Type B pancreatic cell (in vitro differentiated cells): ENCODE measurements at places on chromosomes 16 and 17.

DNA sequence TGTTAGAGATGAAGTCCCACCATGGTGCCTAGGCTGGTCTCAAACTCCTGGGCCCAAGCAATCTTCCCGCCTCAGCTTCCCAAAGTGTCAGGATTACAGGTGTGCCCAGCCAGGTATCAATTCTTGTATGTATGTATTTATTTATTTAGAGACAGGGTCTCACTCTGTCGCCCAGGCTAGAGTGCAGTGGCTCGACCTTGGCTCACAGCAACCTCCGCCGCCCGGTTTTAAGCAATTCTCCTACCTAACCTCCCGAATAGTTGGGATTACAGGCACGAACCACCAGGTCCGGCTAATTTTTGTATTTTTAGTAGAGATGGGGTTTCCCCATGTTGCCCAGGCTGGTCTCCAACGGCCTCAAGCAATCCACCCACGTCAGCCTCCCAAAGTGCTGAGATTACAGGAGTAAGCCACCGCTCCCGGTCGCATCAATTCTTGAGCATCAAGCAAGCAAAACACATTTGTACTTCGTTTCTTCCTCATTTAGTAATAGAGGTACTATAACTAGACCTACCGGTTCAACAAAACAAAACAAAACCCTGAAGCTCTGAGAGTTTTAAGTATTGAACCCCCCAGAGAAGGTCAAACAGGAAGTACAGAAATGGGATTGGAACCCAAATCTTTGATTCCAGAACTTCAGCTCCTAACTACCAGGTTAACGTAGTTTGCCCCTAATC lies 1.0 kb upstream of the ZNF500 start:
- H3K4me1 ChIP-seq: peaks cover 22% of the 10 kb centered on the region
- peak overlapping the region; percentile 91 for H3K4me3 ChIP-seq

DNA sequence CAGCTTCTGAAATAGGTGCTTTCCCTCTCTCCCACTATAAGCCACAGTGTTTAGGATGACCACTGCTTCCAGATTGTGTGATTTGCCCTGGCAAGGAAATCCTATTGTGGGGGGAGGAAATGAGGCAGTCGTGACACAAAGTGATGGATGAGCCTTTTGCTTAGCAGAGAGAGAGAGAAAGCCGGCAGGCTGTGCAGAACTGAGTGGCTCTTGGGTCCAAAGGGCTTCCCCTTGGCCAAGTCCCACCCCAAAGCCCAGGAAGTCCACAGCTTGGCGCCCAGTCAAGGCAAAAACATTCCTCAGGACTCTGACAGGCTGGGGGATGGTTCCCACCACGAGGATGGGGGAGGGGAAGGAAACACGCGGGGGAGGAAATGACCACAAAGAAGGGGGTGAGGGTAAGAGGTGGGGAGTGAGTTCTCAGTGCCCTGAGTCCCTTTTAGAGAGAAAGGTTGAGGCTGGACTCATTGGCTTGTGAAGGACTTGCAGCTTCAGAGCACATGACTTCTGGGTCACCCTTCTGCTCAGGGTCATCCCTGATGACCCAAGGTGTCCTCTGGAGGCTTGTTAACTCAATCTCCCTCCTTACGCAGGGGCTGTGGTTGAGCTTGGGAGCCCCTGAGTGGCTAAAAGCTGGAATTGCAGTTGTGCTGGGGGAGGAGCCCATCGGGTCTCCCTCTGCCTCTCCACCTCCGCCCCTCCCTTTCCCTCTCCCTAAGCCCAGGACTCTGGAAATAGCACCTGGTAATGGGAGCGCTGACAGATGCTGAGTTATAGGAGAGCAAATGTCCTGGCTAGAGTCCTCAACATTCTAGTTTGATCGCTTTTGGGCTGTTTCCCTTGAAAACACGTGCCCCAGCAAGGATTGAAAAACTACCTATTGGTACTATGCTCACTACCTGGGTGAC lies 10.3 kb upstream of the MSL1 start:
- peak overlapping the region; percentile 93 for H3K27ac ChIP-seq
- no peak for DNase-seq
- no peaks in the 10 kb centered on the region for H3K27me3 ChIP-seq
- H3K4me3 ChIP-seq: peak overlapping the region; percentile 65

GRCh38 chr17:65532101-65532890 lies 29.2 kb downstream of the AXIN2 start:
- H3K27me3 ChIP-seq: no peaks in the 10 kb centered on the region
- no peak for DNase-seq
- H3K4me3 ChIP-seq: peak overlapping the region; percentile 82
- H3K27ac ChIP-seq: peak overlapping the region; percentile 91
- H3K36me3 ChIP-seq: peaks cover 53% of the 10 kb centered on the region
- H3K4me1 ChIP-seq: peaks cover 53% of the 10 kb centered on the region

DNA sequence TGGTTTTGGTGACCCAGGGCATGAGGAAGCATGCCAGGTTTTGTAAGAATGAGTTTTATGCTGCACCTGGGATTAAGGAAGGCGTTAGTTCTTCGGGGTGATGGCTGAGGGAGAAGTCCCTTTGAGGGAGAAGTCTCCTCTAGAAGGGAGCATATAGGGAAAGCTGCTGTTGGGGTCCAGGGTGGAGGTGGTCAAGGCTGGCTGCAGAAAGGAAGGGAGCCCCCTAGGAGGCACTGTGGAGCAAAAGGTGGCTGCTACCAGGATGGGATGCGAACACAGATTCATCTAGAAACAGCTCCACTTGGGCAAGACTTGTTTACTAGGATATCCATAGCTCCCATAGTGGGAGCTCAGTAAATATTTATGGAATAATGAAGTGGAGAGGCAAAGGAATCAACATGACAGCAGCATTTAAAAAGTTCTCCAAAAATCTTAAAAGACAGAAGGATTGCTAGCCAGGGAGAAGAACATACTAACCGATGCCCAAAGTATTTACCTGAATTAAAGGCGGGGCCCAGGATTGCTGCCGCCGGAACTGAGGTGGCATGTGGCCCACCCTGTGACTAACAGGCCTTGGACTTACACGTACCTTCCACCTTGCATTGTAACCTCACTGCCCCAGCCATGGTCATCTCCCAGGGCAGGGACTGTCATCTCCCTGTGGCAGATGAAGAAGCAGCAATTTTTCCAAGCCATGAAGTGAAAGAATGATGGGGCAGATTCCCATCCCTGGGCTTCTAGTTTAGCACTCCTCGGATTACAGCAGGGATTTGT lies 7.1 kb upstream of the LPCAT2 start:
- peak overlapping the region; percentile 5 for H3K4me3 ChIP-seq
- no peaks in the 10 kb centered on the region for H3K27me3 ChIP-seq
- peaks cover 23% of the 10 kb centered on the region for H3K4me1 ChIP-seq
- no peak for DNase-seq
- no peak overlapping the region for H3K27ac ChIP-seq

- H3K4me1 ChIP-seq: peaks cover 45% of the 10 kb centered on the region
- peak overlapping the region; percentile 88 for H3K27ac ChIP-seq
- peaks cover 14% of the 10 kb centered on the region for H3K27me3 ChIP-seq
- peak overlapping the region; percentile 73 for H3K4me3 ChIP-seq
- no peaks in the 10 kb centered on the region for H3K36me3 ChIP-seq
- no peak for DNase-seq
These were observed 9.3 kb downstream of the CHD9NB start for GRCh38 chr16:53043428-53043831.

DNA sequence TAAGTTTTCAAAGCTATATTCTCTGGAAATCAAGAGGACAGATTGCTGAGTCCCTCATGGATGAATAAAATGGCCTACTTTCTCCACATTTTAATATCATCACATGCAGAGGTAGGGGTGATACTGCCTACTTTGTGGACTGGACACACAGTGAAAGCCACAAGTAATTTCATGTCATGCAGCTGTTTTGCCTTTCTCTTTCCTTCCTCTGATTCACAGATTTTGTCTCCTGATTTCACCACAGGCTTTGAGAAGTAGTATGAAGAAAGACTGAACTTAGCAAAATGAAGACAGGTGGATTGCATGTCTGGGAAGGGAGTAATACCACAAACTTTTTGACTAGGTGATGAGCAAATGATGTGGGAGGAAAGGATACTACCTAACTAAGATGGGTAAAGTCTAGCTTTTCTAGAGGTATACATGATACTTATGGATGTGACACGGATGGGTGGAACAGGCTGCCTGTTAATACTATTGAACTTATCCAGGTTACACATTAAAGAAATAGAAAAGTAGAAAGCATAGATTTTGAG lies 478.4 kb upstream of the GOT2 start:
- DNase-seq: no peak
- H3K4me1 ChIP-seq: peaks cover 18% of the 10 kb centered on the region
- H3K4me3 ChIP-seq: no peak overlapping the region
- H3K27ac ChIP-seq: no peak overlapping the region
- H3K36me3 ChIP-seq: no peaks in the 10 kb centered on the region

- peak; percentile 90 for DNase-seq
- peak overlapping the region; percentile 95 for H3K27ac ChIP-seq
- peaks cover 50% of the 10 kb centered on the region for H3K4me1 ChIP-seq
- no peaks in the 10 kb centered on the region for H3K27me3 ChIP-seq
These were observed 13.2 kb downstream of the SREBF1 start for GRCh38 chr17:17823433-17824118.

DNA sequence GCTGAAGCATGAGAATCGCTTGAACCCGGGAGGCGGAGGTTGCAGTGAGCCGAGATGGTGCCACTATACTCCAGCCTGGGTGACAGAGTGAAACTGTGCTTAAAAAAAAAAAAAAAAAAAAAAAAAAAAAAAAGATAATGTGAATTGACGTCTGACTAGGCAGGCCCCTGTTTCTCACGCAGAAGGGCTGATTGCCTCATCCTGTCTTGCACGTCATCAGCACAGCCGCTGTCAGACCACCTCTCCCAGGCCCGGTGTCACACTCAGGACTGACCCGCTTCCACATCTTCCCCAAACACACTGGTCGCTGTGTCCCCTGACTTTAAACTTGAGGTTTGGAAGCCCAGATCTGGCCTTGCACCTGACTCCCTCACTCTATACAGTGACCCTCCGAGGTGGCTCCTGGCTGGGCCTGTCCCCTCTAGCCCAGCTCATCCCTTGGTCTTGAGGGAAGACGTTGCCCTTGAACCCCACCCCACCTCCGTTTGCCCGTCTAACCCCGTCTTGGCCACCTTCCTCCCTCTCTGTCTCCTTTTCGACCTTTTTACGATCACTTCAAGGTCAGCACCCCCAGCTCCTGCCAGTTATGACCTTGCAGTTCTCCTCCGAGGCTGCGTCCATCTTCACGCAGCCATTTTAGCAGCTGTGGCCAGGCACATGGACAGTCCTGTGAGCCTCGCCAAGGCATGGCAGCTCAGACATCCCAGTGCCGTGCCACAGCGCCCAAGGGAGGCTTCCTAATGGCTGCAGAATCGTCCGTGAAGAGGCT lies 149.9 kb upstream of the PLCG2 start:
- DNase-seq: no peak
- H3K27me3 ChIP-seq: no peaks in the 10 kb centered on the region
- peaks cover 52% of the 10 kb centered on the region for H3K4me1 ChIP-seq
- H3K36me3 ChIP-seq: no peaks in the 10 kb centered on the region

DNA sequence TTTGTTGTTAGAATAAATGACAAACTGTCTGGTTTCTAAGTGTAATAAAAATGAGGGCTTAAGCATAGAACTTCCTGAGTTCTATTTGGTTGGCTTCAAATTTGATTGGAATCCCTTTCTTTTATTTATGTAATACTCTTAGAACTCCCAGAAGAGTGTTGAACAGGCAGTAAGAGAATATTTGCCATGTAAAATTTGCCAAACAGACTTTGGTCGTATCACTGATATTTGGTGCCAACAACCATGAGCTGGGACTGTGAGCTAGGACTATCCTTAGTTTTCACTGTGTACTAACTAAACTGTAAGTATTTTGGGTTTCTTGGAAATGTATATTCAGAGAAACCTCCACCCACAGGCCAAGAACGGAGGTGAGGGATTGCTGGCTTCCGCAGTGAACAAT lies 971.2 kb upstream of the SOX9 start:
- no peaks in the 10 kb centered on the region for H3K4me1 ChIP-seq
- no peak overlapping the region for H3K4me3 ChIP-seq
- no peak overlapping the region for H3K27ac ChIP-seq
- peaks cover 8% of the 10 kb centered on the region for H3K27me3 ChIP-seq
- no peak for DNase-seq

- H3K27me3 ChIP-seq: no peaks in the 10 kb centered on the region
- H3K36me3 ChIP-seq: peaks cover 24% of the 10 kb centered on the region
- H3K4me1 ChIP-seq: no peaks in the 10 kb centered on the region
- no peak overlapping the region for H3K4me3 ChIP-seq
- no peak overlapping the region for H3K27ac ChIP-seq
These were observed 180.8 kb downstream of the FTO start for GRCh38 chr16:53884748-53885147.

- H3K27me3 ChIP-seq: peaks cover 37% of the 10 kb centered on the region
- H3K4me1 ChIP-seq: peaks cover 4% of the 10 kb centered on the region
- H3K36me3 ChIP-seq: no peaks in the 10 kb centered on the region
- no peak for DNase-seq
- no peak overlapping the region for H3K4me3 ChIP-seq
These were observed 91.3 kb downstream of the SKAP1 start for GRCh38 chr17:48338720-48339119.

GRCh38 chr17:57589151-57590034 lies 155.7 kb downstream of the CCDC182 start:
- DNase-seq: no peak
- no peaks in the 10 kb centered on the region for H3K27me3 ChIP-seq
- H3K4me3 ChIP-seq: no peak overlapping the region
- H3K36me3 ChIP-seq: peaks cover 8% of the 10 kb centered on the region
- peaks cover 40% of the 10 kb centered on the region for H3K4me1 ChIP-seq

- H3K4me3 ChIP-seq: no peak overlapping the region
- H3K4me1 ChIP-seq: peaks cover 9% of the 10 kb centered on the region
- no peak overlapping the region for H3K27ac ChIP-seq
- no peak for DNase-seq
- H3K27me3 ChIP-seq: no peaks in the 10 kb centered on the region
These were observed 4.9 kb downstream of the TMED6 start for GRCh38 chr16:69346683-69347082.

DNA sequence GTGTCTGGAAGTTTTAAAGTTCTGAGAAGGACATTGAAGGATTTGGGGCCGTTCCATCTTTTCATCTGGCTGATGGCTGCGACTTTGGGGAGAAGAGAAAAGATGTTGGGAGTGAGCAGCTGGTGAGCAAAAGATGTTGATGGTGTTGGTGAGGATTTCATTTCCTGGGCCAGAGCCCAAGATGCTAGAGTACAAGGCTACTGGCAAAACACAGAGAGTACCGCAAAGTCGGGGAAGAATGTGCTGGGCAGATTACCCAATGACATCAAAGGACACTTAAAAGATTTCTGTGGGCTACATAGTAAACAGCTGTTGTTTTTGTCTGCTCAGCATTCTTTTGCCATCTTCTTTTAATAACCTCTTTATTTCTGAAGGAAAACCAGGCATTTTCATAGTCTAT lies 49.4 kb upstream of the GAS7 start:
- no peak overlapping the region for H3K4me3 ChIP-seq
- no peak for DNase-seq
- H3K36me3 ChIP-seq: no peaks in the 10 kb centered on the region
- H3K27ac ChIP-seq: no peak overlapping the region
- H3K4me1 ChIP-seq: no peaks in the 10 kb centered on the region

GRCh38 chr16:81601601-81602255 lies 157.1 kb downstream of the CMIP start:
- H3K4me1 ChIP-seq: peaks cover 39% of the 10 kb centered on the region
- H3K36me3 ChIP-seq: peaks cover 3% of the 10 kb centered on the region
- no peak overlapping the region for H3K4me3 ChIP-seq
- no peaks in the 10 kb centered on the region for H3K27me3 ChIP-seq
- DNase-seq: no peak
- H3K27ac ChIP-seq: peak overlapping the region; percentile 94

- H3K4me1 ChIP-seq: no peaks in the 10 kb centered on the region
- H3K27ac ChIP-seq: no peak overlapping the region
- H3K36me3 ChIP-seq: no peaks in the 10 kb centered on the region
- no peak for DNase-seq
These were observed 35.6 kb downstream of the RBFOX3 start for GRCh38 chr17:79575229-79575628.
